ENCODE measurements at places on chromosomes 3 and 15. TPM values are rescaled to one million over a fixed set of nuclear protein-coding genes. Genes with fewer than 3 reads are reported as not detected.

DNA sequence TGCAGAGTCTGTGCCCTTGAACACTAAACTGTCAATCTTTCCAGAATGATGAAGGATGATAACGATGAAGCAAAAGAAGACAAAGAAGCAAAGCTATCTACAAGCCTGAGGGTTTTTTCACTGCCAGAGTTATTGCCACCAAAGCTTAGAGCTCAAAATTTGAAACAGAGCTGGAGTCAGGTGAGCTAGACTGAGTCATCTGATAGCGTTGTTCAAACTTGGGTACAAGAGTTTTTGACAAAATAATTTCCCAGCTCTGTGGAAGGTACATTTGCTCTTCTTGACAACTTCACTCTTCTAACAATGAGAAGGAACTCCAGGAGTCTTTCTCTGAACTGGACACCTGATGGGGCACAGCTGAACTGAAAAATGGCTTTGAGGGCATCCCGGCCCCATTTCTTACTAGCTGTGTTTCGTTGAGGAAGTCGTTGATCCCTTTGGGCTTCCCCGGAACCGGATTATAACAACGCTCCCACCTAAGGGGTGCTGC lies 715 bp downstream of the MCCC1 start:
- H3K36me3 ChIP-seq, result peaks cover 3% of the 10 kb centered on the region
- H3K4me1 ChIP-seq, result peaks cover 15% of the 10 kb centered on the region
- peak overlapping the region; percentile 85 for H3K4me3 ChIP-seq
- peak overlapping the region; percentile 92 for H3K27ac ChIP-seq
- no peak for DNase-seq

GRCh38 chr15:80310776-80311175 lies 58.8 kb upstream of the CTXND1 start:
- no peaks in the 10 kb centered on the region for H3K4me1 ChIP-seq
- H3K36me3 ChIP-seq, result no peaks in the 10 kb centered on the region
- H3K4me3 ChIP-seq, result no peak overlapping the region
- DNase-seq, result no peak

DNA sequence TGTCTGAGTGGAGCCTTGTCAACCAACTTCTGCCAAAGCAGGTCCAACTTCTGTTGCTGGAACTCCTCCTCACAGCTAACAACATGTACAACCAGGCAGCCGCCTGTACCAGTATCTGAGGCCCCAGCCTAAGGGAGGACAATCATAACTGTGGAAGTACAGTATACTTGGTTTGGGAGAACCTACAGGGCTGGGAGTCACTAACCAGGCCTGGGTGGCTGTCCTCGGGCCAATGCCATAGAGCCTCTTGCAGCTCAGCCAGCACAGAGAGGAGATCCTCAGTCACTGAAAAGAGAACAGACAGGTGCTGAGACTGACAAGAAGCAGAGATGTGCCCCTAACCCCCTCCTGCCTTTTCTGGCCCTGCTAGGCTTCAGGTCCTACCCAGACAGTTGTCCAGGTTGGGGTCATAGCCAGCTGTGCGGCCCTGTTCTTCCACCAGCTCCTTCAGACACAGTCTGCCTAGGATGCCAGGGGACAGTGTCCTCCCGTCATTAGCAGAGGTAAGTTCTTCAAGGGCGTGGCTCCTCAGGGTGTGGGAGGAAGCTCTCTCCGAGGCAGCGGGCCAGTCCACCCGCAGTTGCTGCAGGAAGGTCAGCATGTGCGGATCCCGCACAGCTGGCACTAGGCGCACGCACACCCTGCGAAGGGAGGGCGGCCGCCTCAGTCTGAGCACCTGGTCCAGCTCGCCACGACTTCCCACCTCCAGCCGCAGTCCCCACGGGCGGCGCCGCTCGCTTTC lies 980 bp downstream of the DALRD3 start:
- no peaks in the 10 kb centered on the region for H3K27me3 ChIP-seq
- peaks cover 38% of the 10 kb centered on the region for H3K36me3 ChIP-seq
- no peak for DNase-seq
- H3K4me1 ChIP-seq, result peaks cover 47% of the 10 kb centered on the region
- peak overlapping the region; percentile 89 for H3K4me3 ChIP-seq

The SH3BP5 gene
- 5.2 TPM for polyA plus RNA-seq

The THSD4 gene
- 32.6 TPM for polyA plus RNA-seq

The SST gene
- not detected for polyA plus RNA-seq

The GABRR3 gene
- polyA plus RNA-seq, result not detected

The ROPN1 gene
- polyA plus RNA-seq, result 0.19 TPM

DNA sequence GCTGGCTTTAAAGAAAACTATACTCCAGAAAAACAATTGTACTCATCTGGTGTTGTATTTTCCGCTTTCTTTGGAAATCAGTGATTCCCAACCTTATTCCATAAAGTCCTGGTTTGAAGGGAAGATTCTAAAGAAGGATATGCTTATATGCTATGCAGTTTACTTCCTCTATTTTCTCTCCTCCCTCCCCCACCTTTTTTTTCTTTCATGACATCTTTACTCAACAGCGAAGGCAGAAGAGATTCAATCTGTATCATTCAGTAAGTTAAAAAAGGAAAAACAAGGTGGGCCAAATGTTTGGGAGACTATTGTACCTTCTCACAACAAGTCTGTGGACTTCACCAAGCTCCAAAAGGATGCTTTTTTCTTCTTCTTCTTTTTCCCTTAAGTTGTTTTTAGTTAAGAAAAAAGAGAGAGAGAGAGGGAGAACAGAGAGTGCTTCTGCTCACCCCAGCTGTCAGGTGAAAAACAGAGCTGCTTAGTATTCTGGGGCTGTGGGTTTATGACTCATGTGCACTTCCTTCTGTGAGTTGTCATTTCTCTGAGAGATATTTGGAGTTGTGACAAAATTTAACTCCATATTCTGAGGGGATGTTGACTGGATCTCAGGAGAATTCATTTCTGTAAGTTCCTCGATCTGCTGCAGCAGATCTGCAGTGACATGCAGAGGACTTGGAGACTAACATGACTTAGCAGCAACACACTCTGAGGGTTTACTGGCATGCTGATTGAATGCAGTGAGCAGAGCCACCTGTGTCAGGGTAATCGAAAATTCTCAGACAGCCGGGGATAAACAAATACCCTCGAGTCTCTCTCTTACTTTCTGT lies 70.7 kb downstream of the SSR3 start:
- H3K4me3 ChIP-seq, result no peak overlapping the region
- H3K27me3 ChIP-seq, result no peaks in the 10 kb centered on the region
- no peaks in the 10 kb centered on the region for H3K36me3 ChIP-seq
- DNase-seq, result no peak
- peak overlapping the region; percentile 60 for H3K27ac ChIP-seq

The SCN5A gene
- polyA plus RNA-seq, result 88.4 TPM

Data from heart left ventricle (tissue), 16 donors.